ENCODE measurements at places on chromosomes 7 and 10. TPM values are rescaled to one million over a fixed set of nuclear protein-coding genes. Genes with fewer than 3 reads are reported as not detected.

ADAP1 gene
- polyA plus RNA-seq = 10.5 TPM

DRGX gene
- polyA plus RNA-seq = not detected

GJD4 gene
- polyA plus RNA-seq = not detected

FANK1 gene
- polyA plus RNA-seq = 0.08 TPM

DNA sequence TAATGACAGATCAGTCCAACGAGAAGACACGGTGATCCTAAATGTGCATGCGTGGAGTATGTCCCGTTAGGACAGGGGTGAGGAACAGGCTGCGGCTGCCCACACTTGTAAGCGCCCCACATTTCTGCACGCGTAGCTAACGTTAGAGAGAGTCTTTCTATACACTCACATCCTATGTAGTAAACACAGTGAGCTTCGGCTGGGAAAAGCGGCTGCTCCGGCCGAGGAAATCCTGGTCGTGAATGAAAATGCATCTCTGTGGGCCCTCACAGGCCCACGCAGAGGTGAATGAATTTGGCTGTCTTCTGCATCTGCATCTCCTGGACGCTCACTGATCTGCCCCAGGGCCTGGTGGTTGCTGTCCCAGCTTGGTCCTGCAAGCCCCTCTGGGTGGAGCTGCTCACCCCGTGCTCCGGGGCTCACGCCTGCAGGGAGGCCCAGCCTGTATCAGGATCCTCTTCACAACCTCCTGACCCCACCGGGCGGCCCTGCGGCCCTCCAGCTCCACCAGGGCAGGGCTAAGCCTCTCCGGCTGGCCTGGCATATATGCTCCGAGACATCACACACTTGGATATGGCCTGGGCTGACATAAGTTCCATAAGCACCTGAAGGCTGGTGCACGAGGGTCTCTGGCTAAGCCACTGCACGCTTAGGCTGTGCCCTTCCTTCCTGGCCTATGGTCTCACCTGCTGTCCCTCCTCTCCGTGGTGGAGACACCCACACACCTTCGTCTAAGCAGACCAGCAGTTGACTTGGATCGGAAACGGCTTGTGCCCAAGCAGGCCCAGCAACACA is 117.9 kb upstream of the DIP2C start:
- no peak for DNase-seq

DNA sequence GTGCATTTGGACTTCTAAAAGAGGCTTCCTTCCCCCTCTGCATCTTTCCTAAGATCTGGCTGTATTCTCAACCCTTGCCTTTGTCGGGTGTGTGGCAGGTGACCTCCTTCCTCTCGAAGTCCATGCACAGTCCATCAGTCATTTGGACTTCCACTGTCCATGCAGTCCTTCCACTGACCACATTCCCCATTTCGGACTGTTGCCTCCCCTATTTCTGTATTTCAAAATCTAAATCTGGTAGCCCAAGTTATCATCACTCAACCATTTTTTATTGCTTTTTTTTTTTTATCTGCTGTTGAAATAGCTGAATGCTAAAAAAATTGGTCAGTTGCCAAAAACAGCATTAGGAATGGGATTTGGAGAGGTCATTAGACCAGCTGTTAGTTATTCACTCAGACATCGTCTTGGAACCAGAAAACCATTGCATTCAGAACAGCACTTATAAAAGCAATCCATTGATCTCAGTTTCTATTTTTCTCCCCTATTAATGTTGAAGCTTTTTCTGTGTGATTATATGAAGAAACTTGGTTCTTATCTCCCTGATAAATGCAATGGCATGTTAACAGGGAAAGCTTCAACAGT is 575.6 kb downstream of the KIF20B start:
- no peak for DNase-seq

GRCh38 chr7:121126201-121126600 is 137.7 kb downstream of the CPED1 start:
- no peak for DNase-seq

DNA sequence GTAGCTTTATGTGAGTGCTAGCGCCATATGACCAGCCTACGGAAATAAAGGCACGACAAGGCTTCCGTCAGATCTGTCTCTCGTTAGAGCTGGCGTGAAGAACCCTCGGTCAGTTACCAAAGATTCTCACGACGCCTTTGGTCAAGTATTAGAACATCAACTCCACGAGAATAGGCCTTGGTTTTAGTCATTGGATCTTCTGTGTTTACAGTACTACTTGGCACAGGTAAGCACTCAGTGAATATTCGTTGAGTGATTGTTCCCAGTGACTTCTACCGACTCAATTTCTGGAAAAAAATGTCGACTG is 316 bp downstream of the RBM48 start:
- no peak for DNase-seq

GRCh38 chr7:27194002-27194352 is 5.9 kb downstream of the HOXA13 start:
- no peak for DNase-seq

DNA sequence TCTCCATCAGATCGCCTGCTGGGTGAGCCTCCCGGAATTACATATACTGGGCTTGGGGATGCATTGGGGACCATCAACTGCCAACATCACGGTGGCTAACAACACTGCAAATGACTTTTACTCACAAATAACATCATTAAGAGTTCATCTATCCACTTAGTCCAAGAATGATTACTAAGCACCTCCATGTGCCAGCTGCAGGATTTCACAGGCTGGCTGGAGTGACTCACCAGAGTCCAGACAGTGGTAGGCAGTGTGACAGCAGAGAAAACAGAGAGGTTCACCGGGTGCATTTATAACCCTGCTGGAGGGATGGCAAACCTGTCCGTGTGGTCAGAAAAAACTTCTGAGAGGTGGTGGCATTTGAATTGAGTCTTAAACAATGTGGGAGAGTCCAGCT is 3.2 kb upstream of the IGFBP3 start:
- no peak for DNase-seq

DNA sequence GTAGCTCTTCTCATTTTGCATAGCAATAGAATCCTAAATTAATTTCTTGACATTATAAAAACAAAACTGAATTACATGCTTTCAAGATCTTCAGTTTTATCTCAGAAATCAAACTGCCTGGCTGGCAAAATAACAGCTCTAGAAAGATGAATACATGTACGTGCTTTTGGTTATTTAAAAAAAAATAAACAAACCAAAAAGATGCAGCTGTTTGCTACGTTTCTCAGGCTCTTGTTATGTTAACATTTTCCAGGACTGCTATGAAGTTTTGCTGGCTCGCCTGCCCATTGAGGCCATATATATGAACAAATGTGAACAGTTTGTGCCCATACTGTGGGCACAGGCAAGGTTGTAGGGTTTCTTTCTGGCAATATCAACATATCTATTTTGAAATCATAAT is 86.6 kb downstream of the ODAD2 start:
- DNase-seq = no peak

DNA sequence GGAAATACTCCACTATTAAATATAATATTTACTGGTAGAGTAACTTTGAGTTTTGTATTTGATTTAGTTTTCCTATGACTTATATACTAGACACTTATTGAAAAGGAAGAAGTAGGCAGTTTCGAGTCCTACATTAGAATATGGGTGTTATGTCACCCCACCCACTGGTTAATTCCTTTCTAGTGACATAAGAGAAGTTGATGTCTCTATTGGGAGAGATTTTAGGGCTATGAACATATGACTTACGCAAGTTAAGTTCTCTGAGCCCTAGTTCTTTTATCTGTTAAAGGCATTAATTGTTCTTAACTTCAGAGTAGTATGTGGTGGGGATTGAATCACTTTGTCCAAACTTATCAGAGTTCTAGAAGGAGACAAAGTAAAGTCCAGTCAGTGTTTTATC is 30.5 kb downstream of the CPED1 start:
- DNase-seq = no peak

DNA sequence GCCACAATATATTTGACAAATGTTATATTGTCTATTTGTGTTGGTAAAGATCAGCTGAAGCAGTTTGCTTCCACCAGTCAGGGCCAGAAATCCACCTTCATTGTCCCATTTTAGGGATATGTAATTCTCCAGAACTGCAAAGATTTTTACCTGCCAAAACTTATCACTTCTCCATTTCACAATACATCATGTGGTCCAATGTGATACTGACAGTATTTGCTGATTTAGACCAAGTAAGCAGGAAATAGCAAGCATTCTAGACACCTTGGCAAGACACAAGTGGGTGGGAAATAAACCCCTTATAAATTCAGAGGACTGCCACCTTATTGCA is 18.5 kb upstream of the LIPA start:
- no peak for DNase-seq
